ENCODE measurements at places on chromosomes 4 and X.
A peak's percentile ranks its signal among the peaks of the same experiment; 100 is the strongest.

GRCh38 chrX:154607370-154607769 lies 11.7 kb downstream of the CTAG1B start:
- peak; percentile 74 for DNase-seq

DNA sequence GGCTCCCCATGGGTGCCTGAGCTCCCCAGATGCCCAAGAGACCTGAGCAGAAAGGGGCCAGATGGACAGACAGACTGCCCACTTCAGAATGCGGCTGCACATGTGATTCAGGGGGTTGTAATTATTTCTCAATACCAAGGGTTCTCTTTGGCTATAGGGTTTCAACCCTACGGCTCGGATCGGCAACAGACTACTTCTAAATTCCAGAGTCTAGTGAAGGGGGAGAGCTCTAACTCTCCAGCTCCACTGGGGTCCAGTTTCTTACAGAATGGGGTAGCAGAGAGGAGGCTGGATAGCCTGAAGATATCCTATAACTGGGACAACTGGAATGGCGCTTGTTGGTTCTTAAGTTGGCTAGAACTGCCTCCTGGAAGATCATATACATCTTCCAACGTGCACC lies 136.3 kb downstream of the MGST2 start:
- DNase-seq, result no peak

DNA sequence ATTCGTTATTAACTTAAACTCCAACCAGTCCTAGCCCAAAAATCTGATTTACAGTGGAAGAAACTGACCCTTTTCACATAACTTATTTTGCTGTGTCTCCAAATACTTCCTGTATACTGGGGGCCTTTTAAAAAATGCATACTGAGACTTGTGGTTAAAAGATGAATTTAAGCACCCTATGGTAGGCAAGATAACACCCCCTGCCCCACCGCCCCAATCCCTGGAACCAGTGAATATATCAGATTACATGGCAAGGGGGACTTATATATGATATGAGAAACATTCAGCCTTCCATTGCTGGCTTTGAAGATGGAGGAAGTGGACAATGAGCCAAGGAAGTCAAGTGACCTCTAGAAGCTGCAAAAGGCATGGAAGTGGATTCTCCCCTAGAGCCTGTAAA lies 3.1 kb upstream of the CLCN3 start:
- DNase-seq, result no peak

DNA sequence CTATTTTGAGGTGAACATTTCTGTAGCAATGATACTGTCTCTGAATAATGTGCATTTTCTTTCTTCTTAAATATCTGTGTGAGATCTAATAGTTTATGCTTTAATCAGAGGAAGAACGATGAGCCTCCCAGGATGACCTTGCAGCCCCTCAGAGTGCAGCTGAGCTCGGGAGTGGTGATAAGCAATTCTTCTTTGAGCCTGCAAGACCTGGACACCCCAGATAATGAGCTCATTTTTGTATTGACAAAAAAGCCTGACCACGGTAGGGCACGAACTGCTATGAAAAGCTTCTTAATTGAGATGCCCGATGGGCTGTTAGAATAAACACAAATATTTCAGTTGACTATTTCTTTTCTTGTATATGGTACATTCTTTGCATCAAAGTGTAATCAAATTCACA lies 105.0 kb upstream of the ANXA3 start:
- DNase-seq, result no peak

DNA sequence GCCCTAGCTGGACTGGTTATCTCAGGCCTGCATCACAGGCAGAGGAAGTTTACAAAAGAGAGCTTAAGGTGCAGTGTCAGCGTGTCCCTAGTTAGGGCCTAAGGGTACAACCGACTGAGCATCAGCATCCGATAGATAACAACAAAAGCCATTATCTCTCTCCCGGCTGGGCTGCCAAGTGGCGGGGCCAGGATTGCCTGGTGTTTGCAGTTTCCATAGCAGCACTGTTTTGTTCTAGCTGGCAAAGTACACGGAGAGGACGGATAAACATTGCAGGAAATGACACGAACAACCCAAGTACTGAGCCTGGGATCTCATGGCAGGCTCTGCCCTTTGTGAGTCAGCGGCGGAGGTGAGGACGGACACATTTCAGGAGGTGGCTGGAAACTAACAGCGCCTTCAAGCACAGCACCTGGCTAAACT lies 104.7 kb upstream of the NOCT start:
- DNase-seq, result peak; percentile 99

DNA sequence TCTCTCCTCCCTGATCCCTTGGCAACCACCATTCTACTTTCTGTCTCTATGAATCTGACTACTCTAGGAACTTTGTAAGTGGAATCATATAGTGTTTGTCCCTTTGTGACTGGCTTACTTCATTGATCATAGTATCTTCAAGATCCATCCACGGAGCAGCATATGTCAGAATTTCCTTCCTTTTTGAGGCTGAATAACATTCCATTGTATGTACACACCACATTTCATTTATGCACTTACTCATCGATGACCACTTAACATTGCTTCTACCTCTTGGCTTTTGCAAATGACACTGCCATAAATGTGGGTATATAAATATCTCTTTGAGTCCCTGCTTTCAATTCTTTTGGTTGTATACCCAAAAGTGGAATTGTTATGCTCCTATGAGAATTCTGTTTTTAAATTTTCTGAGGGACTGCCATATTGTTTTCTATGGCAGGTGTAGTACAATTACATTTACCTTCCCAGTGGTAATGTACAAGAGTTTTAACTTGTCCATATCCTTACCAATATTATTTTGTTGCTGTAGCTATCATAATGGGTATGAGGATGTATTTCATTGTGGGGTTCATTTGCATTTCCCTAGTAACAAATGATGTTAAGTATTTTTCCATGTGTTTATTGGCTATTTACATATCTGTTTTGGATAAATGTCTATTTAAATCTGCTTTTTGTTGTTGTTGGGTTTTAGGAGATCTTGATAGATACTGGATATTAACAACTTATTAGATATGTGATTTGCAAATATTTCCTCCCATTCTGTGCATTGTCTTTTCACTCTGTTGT lies 466.1 kb downstream of the C4orf33 start:
- DNase-seq, result no peak

DNA sequence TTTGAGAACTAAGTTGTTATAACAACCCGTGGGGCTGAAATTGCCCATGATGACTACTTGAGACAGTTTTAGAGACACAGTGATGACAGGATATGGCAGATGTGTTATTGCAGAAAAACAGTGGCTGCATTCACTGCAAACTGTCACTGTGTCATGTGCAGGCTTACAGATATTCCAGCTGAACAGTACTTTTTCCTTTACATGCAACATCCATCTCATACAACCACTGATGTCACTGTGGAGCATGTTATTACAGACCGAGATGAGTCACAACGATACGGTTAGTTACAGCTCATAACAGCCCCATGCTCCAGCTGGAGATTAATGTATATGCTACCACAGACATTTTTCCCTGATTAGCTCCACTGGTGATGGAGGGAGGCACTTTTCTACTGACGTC lies 207.4 kb downstream of the TMA16 start:
- no peak for DNase-seq

DNA sequence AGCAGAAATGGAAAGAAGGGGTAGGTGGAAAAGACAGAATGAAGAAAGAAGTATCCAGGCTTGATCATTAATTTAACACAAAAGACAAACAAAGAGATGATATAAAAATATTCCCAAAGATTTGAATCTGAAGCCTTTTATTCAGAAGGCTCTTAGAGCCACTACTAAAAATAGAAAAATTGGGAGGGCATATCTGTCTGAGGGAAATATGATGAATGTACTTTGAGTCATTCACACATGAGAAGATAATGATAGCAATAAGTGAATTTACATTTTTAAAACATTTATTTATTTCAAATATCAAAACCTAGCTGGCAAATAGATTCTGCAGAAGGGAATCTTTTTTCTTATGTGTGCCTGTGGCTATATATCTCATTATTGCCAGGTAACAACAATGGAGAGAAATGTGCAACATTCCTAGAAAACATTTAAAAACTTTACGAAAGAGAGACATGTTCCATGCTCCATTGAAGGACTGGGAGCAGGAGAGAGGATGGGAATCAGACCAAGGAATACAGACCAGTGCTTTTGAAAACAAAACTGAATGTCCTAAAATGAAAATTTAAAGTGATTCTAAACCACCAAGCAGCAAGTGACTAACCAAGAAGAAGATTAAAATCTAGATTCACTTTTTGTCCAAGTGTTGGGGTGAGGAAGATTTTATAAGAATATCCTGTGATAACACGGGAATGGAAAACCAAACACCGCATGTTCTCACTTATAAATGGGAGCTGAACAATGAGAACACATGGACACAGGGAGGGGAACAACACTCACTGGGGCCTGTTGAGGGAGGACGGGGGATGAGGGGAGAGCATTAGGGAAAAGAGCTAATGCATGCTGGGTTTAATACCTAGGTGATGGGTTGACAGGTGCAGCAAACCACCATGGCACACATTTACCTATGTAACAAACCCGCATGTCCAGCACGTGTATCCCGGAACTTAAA lies 41.2 kb downstream of the ANXA5 start:
- DNase-seq, result no peak

GRCh38 chr4:60885011-60885410 lies 315.1 kb upstream of the ADGRL3 start:
- no peak for DNase-seq

DNA sequence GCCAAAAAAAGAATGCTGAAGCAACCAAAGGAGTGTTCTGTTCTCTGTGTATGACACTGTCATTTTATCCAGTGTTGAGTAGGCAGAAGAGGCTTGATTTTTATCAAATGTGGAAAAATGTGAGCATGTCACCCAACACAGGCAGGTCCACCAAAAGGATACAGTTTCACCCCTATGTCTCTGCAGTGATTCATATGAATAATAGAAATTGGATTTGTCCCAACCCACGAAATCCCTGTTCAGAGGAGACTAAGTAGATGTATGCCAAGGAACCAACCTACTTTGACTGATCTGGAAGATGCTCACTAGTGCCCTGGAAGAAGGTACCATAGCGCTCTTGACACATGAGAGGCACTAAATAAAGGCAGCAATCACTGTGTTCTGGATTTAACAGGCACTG lies 72.5 kb downstream of the FGF13 start:
- DNase-seq, result no peak

DNA sequence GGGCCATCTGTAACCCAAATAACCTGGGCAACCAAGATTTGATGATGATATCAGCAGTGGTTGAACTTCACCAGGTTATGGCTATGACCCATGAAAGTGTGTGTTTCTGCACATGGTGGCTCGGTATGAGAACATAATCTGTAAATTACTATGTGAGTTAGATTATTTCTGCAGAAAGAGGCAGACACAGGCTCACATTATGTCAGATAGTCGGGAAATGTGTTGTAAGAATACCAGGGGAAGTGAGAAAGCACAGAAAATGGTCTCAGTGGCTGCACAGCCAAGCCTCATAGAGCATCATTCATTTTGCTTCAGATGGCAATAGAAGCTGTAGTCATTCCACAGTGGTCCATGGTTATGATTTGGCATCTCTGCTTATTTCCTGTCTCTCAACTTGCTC lies 63.0 kb upstream of the RBPJ start:
- no peak for DNase-seq

- no peak for DNase-seq
Measured at GRCh38 chr4:83876047-83876446, 340.1 kb downstream of the GPAT3 start.

GRCh38 chr4:89300499-89300898 lies 7.1 kb downstream of the GPRIN3 start:
- DNase-seq, result no peak

DNA sequence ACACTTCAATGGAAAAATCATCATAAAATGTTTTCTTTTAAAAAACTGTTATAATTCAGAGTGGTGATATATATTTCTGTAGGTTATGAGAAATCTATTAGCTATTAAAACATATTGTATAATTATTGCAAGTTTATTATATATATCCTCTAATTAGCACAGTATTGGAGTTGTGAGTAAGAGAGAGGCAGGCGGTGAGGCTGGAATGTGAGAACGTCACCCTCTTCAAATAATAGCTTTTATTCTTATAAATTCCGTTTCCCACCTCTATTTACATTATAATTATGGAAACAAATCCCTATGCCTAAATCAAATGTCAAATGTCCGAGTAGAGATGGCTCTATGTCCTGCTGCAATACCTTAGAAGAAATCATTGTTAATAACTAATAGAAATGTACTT lies 292.9 kb downstream of the ADGRL3 start:
- no peak for DNase-seq

DNA sequence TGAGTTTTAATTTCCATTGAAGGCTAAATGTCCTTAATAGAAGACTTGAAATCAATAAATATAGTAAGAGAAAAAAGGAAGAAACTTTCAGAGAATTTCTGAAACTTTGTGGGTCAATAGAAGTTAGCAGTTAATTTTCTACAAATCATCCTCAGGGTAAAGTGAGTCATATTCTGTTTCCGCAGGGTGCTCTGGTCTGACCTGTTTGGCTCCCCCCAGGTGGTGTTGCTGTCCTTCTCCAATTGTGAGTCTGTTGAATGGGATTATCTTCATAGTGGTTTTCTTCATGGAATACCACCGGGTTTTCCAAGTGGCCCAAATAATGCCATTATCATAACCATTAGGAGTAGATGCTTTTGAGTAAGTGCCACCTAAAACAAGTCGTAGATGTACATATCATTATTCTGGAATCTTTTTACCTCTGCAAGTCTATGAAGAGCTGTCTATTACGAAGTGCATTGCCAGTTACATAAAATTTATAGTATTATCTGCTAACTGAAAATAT lies 7.7 kb downstream of the FGG start:
- DNase-seq, result no peak

GRCh38 chrX:54066841-54067240 lies 22.6 kb upstream of the PHF8 start:
- no peak for DNase-seq

DNA sequence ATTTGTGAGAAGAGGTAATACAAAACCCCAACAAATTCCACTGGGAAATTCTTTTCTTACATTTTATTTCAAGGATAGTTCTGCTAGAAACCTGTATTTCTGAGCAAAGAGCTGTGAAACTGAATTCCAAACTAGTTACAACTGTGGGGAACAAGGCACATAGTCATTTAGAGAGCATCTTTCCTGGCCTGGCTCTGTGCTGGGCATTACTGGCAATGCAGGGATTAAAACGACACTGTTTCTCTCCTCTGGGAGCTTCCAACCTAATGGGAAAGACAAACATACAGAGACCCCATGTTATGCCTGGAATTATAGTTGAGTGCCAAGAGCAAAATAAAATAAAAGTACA lies 36.5 kb downstream of the SUPT20HL1 start:
- DNase-seq, result no peak

- DNase-seq, result no peak
Measured at GRCh38 chrX:154355776-154356140, 18.7 kb downstream of the FLNA start.

GRCh38 chr4:6908432-6909112 lies 1.1 kb upstream of the TBC1D14 start:
- peak; percentile 21 for DNase-seq

DNA sequence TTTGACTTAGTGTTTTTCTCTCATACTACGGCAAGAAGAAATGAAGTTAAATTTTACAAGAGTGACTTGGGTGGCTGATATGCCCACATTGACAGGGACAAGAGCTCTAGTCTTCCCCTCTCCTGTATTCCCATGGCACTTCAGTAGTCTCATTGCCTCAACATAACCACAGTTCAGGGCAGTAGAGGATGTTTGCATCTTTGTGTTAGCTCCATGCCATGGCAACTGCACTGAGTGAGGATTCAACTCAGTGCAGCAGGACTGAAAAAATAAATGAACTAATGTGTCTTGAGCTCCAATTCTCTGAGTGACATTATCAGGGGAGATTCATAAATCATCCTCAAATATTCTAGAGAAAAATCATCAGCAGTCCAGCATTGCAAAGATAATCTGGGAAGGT lies 78.8 kb downstream of the TET2 start:
- no peak for DNase-seq
